Osteocyte (in vitro differentiated cells): ENCODE measurements at places on chromosomes 1 and 21. TPM values are rescaled to one million over a fixed set of nuclear protein-coding genes. Genes with fewer than 3 reads are reported as not detected.

GRCh38 chr1:54007613-54008012 lies 10.4 kb downstream of the LDLRAD1 start:
- DNase-seq = peak; percentile 59

- no peak for DNase-seq
Observed at GRCh38 chr1:179767177-179767581, 24.1 kb downstream of the FAM163A start.

GRCh38 chr1:48530727-48531351 lies 58.8 kb upstream of the SPATA6 start:
- DNase-seq = no peak

- DNase-seq = no peak
Observed at GRCh38 chr1:103948526-103948925, 198.8 kb downstream of the AMY1C start.

- no peak for DNase-seq
Observed at GRCh38 chr1:21741206-21741605, 41.7 kb downstream of the USP48 start.

Gene SLAMF6
- not detected in 2 replicates for total RNA-seq

Gene FTCD
- total RNA-seq = 2.3 and 2.5 TPM in 2 replicates

Gene CD48
- total RNA-seq = not detected in 2 replicates
